Lung (tissue), 17 donors: ENCODE measurements at places on chromosomes 7 and 10.
A peak's percentile ranks its signal among the peaks of the same experiment; 100 is the strongest.

GRCh38 chr10:115956225-115957011, 316.6 kb downstream of the GFRA1 start:
- DNase-seq: no peak

DNA sequence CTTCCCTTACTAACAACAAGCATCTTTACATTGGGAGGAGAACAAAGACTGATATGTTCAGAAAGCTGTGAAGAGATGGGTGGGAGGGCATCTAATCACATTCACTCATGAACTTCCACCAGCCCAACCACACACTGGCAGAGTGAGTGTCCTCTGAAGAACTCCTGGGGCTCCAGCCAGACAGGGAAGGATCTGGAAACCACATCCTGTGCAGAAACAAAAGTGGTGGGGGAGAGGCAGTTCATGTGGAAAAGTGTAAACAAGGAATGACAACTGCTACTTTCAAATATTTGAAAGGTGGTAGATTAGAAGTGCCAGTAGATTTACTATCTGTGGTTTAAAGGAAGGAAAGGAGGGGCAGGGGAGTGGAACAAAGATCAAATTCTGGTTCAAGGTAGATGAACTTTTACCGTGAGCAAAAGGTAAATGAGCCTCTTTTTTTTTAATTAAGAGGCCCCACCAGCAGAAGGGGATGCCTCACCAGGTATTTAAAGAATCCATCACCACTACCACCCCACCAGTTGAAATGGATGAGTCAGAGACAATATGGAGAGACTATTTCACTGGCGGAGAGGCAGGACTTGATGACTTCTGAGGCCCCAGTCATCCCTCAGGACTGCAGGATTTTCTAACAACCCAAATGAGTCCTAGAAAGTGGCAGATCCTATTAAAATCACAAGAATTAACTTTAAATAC, 34.5 kb downstream of the GOT1 start:
- no peak for DNase-seq

DNA sequence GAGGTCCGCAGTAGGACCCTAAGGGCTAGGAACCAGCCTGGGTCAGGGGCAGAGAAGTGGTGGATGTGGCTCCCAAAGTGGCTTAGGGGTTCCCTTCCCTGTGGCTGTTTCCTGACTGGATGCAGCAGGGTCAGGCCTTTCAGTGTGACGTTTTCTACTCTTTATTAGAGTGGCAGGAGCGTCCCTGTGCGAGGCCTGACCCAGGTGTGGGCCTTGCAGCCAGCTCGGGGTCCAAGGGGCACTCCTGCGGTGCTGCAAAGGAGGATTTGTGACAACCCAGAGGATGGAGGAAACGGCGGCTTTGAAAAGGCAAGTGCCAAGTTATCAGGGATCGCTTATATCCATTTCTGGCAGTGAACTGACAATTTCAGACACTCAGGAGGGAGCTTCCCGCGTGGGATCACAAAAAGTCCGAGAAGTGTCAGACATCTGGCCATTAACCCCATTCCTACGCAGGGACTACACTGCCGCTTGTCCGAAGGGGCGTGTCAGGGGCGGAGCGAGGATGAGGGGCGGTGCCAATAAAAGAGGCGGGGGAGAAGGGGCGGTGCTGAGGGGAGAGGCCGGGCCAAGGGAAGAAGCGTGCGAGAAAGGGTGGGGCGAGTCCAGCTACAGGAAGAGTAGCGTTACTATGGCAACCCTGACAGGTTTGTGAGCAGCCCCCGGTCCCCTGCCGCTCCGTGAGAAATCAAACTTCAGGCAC, 98.8 kb upstream of the ZNF722 start:
- no peak for DNase-seq

DNA sequence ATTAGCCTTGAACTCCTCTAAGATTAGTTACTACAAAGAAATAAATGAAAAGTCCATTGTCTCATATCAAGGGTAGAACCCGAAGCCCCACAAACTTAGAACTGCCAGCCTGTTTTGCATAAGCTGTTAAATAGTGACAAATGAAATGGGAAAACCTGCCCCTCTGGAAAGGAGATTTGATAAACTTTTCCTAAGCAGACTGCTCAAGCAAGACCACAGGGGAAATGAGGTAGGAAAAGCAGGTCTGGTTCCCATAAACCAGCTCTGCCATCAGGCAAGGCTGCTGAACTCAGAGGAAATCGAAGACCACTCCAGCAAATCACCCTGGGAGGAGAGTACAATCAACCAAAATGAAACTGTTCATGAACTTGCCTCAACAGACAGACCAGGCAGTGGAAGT, 181.5 kb upstream of the AOAH start:
- DNase-seq: no peak

- DNase-seq: no peak
These were observed 19.1 kb upstream of the FZD8 start for GRCh38 chr10:35661236-35661635.

DNA sequence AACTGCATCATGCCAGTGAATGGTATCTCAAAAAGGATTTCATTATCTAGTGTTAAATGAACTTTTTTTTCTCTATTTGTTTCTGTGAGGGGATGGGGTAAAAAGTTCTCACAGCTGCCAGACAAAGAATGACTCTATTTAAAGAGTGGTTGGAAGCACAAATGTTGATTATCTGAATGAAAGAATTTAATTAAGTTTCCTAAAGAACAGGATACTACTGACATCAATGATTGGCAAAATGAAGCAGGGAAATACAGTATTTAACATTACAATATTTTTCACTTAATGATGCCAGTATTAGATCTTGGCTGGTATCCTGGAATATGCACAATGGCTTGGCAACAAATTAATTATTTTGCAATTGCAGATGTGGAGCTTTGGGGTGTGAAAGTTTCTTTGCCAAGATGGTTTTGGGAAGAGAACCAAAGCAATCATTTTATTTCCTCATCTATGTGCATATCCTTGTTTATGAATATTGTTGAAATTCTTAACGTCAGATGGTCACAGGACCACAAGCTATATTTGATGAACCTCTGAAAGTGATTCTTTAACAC, 336.8 kb downstream of the ARL4A start:
- DNase-seq: peak; percentile 59
